ENCODE measurements at places on chromosomes 3 and 15.
A peak's percentile ranks its signal among the peaks of the same experiment; 100 is the strongest.

DNA sequence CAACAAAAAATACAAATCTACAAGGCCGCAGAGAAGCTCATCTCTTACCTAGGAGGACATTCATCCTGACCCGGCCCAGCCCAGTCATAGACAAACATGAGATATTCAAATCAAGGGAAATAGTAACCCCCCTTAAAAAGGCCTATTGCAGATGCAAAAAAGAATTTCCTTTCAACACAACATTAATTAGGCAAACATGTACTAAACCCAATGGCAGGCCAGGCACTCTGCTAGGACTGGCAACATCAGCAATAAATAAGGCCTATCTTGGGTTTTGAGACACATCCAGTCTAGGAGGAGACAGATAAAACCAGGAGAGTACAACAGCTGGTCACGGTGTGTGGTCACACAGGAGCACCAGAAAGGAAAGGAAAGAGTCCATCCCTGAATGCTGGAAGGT, 61.4 kb downstream of the ADCY5 start:
- no peak for DNase-seq

- DNase-seq: no peak
Observed at GRCh38 chr15:99738021-99738847, 5.0 kb upstream of the LYSMD4 start.

DNA sequence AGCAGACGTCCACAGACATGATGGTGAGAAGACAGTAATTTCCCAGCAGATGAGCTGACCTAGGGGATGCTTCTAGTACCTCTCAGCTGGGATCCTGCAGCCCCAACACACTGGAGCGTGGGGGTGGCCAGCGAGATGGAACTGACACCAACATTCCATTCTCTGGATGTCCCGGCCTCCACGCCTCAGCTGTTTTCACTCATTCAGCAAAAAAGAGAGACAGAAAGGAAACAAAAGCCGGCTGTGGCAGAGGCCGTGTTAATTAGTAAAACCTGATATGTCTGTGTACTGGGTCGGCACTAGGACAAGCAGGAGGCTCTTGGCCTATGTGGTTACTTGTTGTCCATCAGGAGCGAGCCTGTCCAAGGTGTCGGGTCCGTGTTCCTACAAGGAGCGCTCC, 82.6 kb upstream of the MYZAP start:
- no peak for DNase-seq

DNA sequence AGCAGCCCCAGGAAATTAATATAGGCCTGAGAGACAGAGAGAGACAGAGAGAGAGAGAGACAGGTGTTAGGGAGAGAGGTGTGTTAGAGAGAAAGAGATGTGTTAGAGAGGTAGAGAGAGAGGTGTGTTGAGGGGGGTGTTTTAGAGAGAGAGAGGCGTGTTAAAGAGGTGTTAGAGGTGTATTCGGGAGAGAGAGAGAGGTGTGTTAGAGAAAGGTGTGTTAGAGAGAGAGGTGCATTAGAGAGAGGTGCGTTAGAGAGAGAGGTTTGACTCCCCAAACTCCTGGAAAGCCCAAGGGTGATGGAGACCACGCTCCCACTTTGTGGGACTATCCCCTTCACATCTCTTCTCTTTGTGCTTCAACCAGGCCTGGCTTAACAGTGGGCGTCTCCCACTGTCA, 95.5 kb downstream of the CACNA2D3 start:
- DNase-seq: no peak

GRCh38 chr15:63178034-63178433, 11.4 kb upstream of the RAB8B start:
- no peak for DNase-seq

GRCh38 chr3:29755416-29755815, 474.5 kb downstream of the RBMS3 start:
- no peak for DNase-seq

DNA sequence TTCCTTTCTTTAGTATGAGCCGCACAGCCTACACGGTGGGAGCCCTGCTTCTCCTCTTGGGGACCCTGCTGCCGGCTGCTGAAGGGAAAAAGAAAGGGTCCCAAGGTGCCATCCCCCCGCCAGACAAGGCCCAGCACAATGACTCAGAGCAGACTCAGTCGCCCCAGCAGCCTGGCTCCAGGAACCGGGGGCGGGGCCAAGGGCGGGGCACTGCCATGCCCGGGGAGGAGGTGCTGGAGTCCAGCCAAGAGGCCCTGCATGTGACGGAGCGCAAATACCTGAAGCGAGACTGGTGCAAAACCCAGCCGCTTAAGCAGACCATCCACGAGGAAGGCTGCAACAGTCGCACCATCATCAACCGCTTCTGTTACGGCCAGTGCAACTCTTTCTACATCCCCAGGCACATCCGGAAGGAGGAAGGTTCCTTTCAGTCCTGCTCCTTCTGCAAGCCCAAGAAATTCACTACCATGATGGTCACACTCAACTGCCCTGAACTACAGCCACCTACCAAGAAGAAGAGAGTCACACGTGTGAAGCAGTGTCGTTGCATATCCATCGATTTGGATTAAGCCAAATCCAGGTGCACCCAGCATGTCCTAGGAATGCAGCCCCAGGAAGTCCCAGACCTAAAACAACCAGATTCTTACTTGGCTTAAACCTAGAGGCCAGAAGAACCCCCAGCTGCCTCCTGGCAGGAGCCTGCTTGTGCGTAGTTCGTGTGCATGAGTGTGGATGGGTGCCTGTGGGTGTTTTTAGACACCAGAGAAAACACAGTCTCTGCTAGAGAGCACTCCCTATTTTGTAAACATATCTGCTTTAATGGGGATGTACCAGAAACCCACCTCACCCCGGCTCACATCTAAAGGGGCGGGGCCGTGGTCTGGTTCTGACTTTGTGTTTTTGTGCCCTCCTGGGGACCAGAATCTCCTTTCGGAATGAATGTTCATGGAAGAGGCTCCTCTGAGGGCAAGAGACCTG, 13.2 kb downstream of the GREM1 start:
- no peak for DNase-seq

DNA sequence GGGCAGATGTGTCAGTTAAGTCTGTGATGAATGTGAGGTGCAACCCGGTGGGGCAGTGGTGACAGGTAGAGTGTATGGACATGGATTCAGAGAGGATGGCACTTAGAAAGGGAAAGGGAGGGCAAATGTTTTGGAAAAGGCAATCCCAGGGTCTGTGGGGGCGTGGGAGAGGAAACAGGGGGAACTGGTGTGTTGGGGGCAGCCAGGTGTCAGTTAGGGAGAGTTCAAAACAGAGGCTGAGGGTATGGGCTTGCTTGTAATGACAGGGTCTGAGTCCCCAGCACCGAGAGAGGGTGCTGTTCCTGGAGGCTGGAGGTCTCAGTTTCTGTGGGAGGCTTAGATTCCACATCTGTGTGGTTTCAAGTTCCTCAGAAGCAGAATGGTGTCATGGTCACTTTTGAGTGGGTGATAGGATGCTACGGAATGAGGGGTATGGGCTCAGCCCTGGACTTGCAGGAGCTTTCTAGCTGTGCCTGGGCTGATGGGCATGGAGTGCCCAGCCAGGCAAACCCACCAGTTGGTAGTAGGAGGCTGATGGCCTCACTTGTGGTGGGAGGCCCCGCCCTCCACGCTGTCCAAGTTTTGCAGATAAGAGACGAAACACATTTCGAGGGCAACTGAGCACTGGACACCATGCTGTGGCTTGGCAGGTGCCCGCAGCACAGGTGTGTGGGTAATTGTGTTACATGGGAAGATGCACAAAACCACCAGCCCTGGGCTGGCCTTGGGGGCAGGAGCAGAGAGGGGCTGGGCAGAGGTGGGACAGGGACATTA, 209.4 kb downstream of the RPLP1 start:
- no peak for DNase-seq

GRCh38 chr3:95815828-95816227, 998.6 kb upstream of the EPHA6 start:
- peak; percentile 44 for DNase-seq

DNA sequence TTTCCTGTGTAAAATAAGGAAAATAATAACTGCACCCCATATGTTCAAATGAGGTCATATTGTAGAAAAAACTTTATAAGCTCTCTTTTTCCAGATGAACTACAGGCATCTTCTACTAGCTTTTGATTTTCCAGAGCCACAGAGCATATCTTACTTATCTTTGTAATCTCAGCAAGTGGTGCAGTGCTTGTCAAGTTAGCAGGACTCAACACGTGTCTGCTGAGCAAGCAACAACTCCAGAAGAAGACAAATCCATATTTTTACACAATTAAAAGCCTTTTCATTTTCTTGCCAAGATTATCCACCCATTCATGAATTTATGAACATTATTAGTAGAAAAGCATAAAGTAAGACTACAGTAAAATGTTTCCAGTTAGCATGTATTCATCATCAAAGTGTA, 14.4 kb upstream of the TSC22D2 start:
- no peak for DNase-seq

DNA sequence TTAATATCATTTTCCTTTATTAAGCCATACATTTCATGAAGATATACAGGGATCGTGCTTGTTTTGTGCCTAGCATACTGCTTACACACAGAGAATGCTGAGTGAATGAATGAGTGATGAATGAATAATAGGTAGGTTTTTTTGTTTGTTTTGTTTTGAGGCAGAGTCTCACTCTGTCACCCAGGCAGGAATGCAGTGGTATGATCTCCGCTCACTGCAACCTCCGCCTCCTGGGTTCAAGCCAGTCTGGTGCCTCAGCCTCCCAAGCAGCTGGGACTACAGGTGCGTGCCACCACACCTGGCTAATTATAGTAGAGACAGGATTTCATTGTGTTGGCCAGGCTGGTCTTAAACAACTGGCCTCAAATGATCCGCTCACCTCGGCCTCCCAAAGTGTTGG, 400.0 kb downstream of the ROBO1 start:
- no peak for DNase-seq

GRCh38 chr3:11386465-11387113, 114.4 kb downstream of the ATG7 start:
- peak; percentile 59 for DNase-seq

GRCh38 chr3:4233488-4233887, 69.7 kb upstream of the SETMAR start:
- DNase-seq: no peak

Data from fibroblast of mammary gland (primary cell).